MG63 (cell line): ENCODE measurements at places on chromosomes 2 and 18. TPM values are rescaled to one million over a fixed set of nuclear protein-coding genes. Genes with fewer than 3 reads are reported as not detected.

DNA sequence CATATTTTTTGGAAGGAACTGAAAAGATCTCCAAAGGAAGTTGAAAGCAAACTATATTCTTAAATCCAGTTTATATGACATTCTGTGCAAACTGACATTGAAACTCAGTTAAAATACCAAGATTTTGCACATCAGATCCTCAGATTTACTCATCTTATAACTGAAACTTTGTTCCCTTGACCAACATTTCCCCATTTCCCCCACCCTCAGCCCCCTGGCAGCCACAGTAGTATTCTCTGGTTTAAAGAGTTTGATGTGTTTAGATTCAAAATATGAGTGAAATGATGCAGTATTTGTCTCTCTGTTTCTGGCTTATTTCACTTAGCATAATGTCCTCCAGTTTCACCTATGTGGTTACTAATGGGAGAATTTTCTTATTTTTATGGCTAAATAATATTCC lies 99.2 kb upstream of the ITGA4 start:
- no peak for DNase-seq

- DNase-seq = no peak
These were observed 51.7 kb upstream of the ACVR2A start for GRCh38 chr2:147792966-147793617.

DNA sequence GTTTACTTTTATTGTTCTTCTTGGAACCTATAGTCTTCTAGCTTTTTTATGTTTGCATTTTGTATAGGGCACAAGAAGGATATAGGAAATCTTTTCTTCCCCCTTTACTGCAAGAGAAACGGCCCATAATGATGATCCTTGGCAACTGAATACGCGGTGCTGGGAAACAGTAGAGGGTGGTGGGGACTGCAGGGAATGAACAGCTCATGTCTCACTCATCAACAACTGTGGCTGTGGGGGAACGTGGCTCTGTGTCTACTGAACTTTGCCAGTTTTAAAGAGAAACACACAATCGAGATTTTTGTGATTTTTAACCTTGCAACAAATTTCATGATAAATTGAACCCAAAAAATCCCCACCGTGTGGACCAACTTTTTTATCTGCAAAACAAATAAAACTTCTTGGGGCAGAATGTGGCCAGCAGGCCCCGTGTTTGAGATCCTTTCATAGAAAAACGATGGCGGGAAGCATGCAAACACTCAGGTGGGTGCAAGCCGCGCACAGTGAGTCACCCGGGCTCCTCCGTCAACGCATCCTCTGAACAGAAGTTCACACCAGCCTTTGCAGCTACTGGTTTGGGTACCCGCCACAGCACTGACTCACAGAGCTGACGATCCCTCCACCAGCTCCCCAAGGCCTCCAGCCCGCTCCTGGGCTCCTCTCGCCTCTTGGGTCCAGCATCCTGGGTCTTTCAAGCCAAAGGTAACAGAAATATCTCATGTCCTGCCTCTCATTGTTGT lies 149.3 kb downstream of the COL6A3 start:
- DNase-seq = peak; percentile 96

- no peak for DNase-seq
These were observed 237.7 kb downstream of the HDAC4 start for GRCh38 chr2:239162976-239163687.

The AQP12B gene
- total RNA-seq = not detected in 2 replicates

GRCh38 chr18:79787865-79788733 lies 9.6 kb upstream of the KCNG2 start:
- no peak for DNase-seq

The WDPCP gene
- total RNA-seq = 7.8 and 11.0 TPM in 2 replicates

DNA sequence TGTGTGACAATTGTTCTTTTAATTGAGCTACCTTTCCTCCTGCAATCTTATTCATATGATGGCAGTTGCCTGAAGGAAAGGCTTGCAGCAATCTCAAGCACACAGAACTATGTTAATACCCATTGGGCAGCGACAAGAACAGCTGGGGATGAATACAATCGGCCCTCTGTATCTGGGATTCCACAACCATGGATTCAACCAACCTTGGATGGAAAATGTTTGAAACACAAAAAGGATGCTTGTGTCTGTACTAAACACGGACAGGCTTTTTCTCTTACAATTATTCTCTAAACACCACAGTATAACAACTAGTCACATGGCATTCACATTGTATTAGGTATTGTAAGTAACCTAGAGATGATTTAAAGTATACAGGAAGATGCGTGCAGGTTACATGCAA lies 256.1 kb upstream of the SIX2 start:
- no peak for DNase-seq

The ZNF385B gene
- total RNA-seq = not detected in 2 replicates
